ENCODE measurements at places on chromosomes 12 and 14.
A peak's percentile ranks its signal among the peaks of the same experiment; 100 is the strongest.

- DNase-seq: peak; percentile 100
Measured at GRCh38 chr12:92145731-92146496, at the start of gene BTG1. Gene BTG1 (minus strand): TSS chr12:92145846. CDS start chr12:92145535, 311 bp downstream.

GRCh38 chr14:36521598-36522345 lies 1.7 kb upstream of the NKX2-1 start:
- DNase-seq: no peak

- no peak for DNase-seq
Measured at GRCh38 chr12:3028108-3028507, 49.1 kb upstream of the TSPAN9 start.

DNA sequence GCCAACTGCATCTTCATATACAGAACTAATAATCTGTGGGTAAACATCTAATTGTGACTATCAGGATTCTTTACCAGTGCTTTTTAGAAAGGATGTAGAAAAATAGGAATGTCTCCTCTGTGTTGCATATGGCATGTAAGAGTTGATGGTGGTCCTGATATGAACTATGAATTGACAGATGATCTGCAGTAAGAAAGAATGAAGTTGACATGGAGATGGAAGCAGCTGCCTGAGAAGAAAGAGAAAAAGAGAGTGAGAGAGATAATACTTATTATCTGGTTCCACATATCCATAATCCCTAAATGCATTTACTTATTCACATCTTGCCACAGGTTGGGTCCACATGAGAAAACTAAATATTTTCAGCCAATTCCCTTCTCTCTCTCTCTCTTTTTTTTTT lies 1022.9 kb downstream of the SLC6A15 start:
- peak; percentile 3 for DNase-seq

- DNase-seq: peak; percentile 93
Measured at GRCh38 chr12:78886719-78887407, 22.3 kb downstream of the SYT1 start.

DNA sequence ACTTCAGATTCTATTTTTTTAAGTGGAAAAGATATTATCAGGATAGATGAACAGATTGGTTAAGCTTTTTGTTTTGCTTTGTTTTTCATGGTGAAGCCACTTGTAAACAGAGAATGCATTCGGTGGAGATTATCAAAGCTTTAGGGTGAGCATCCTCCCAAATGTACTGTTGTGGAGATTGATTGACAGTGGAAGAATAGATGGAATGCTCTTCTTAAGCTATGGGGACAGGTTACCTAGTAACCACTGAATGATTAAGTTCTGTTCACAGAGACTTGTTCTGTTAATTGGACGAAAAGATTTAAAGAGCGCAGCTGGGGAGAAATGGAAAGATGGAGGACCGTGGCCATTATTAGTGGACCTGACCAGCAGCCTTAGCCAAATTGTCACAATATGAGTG lies 21.8 kb upstream of the SPATA7 start:
- no peak for DNase-seq

GRCh38 chr12:93790472-93791152 lies 113.4 kb downstream of the CRADD start:
- DNase-seq: peak; percentile 72

GRCh38 chr12:94239332-94239993 lies 91.1 kb downstream of the PLXNC1 start:
- DNase-seq: no peak

- DNase-seq: no peak
Measured at GRCh38 chr12:124995200-124995961, 1.9 kb downstream of the BRI3BP start.

DNA sequence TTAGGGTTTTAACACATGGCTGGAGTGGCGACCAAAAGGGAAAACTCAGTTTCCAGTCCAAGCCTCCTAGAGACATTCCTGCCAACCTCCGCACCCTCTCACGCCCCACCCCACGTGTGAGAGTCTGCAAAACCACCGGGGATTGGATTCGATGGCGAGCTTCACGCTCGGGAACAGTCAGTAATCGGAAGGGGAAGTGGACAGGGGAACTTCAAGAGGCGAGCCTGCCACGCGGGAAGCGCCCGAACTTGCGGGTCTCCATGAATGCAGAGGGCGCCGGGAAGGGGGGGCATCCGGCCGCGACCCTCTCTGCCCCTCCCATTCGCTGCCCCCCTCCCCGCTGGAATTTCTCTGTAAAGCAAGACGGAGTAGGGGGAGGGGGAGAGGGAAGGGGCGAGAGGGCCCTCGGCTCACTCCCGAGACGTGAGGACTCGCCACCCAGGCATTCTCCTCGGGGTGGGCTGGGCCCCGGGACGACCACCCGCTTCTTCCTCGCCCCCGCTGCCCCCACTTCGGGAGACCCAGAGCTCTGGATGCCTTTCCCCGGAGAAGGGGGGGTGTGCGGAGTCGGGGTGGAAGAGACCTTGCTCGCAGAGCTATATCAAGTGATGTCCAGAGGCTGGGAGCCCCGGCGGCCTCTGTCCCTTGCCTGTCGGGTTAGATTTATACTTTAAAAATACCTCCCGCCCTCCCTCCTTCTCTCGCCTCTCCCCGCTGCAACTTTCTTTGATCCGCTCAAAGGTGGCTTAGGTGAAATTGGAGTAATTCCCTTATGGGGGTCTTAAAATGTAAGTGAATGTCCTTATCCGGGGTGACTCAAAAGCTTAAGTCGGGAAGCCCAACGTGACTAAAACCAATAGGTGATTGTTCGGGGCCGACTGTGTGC lies 2.5 kb upstream of the CCND2 start:
- DNase-seq: peak; percentile 29

DNA sequence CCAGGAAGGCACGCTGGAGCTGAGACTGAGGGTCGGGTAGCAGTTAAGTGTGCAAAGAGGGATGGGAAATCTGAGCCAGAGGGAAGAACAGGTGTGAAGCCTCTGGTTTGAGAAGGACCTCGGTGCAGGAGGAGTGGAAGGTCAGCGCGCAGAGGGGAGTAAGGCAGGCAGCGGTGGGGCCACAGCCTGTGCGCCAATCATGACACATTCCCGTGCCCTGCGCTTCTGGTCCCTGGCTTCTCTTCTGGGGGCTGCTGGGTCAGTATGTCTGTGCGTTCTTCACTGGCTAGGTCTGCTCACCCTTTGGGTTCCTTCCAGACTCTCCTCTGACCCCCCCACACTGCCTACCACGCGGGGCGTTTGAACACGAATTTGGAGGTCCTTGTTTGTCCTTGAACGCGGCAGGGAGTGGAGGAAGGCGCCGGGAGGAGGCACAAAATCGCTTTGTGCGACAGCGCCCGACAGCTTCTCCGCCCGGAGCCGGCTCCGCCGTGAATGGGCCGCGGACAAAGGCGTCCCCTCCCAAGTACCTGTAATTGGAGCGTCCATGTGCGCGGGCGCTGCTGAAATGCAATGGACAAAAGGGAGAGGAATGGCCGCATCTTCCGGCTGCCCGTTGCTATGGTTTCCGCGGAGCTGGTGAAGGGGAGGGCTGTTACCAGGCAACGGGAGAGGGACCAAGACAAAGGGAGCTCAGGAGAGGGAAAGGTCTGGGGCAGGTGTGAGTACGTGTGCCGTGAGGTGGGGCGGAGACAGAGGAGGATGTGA lies 207.2 kb upstream of the SRRM4 start:
- no peak for DNase-seq

DNA sequence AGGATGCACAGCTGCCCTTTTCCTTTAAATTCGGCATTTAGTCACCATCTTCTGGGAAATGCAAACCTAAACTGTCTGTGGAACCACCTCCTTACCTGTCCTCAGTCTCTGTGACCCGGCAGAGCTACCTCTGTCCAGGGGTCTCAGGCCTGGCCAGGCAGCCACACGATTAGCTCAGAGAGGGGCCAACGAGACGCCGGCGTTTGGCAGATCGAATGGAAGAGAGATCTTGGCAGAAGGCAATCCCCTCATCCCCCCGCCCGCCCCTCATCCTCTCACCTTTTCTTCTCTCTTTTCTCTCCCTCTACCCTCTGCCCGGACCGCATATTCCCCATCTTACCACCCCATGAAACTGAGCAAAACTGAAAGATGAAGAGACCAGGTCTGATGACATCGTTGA lies 101.0 kb downstream of the PIWIL1 start:
- DNase-seq: no peak

GRCh38 chr12:232731-233614 lies 19.0 kb upstream of the SLC6A12 start:
- no peak for DNase-seq

Measured in GM23248 (cell line).